ENCODE measurements at places on chromosomes 5 and 9.

DNA sequence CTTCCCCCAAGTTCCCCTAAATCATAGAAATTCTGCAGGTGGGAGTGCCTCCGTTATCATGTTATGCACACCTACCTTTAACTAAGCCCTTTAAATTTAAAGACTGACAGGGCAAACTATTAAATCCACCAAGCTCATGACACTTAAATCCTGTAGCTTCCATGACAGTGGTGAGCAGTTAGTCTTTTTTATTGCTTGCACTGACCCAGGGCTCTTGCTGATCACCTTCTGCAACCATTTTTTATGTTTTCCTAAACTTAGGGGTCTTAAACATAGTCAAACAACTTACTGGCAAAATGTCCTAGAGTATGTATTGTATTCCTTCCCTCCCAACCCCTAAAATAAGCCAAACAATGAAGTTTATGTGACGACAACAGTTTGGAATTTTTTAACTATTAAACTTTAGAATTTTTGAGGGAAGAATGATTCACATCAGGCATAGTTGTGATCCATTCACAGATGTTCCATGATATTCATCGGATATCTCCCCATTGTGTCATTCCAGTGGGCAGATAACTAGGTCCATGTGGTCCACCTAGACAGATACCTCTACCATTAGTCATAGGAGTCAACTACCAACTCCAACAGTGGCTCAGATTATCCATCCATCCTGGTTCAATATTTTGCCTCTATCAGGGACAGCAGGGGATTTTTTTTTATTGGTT lies 283.1 kb downstream of the ADAMTS6 start:
- DNase-seq = no peak

DNA sequence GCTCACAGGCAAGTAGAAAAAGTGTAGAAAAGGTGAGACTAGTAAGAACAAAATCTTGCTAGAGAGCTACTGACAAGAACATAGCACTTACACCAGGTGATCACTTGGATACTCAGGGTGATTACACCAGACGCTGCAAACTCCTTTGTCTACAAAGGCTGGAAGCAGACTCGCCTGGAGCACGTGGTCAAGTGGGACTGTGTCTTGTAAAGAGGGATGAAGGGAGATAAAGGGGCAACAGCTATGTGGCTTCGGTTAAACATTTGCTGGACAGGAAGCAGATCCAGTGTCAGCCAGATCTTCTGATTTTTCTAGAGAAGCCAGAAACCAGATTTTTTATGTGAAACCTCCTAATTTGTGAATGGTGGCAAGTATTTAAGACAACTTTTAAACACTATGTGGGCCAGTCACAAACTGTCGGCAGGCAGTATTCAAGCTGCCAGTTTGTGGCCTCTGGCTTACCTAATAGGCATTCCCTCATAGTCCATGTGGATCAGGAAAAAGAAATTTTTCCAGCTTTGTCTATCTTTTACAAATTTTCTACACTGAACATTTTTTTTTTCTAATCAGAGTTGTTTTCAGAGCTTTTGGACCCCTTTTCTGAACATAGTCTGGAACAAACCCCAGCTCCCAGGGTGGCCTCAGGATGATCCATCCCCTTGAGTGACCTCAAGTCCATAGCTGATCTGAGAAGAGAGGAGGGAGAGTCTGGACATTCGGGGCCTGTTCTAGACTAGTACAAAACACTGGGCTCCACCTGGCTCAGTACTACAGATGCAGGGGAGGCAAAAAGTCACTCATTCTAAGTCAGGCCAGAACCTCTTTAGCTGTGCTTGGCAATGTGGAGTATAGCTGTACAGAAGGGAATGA lies 262.9 kb downstream of the ARRDC3 start:
- no peak for DNase-seq

DNA sequence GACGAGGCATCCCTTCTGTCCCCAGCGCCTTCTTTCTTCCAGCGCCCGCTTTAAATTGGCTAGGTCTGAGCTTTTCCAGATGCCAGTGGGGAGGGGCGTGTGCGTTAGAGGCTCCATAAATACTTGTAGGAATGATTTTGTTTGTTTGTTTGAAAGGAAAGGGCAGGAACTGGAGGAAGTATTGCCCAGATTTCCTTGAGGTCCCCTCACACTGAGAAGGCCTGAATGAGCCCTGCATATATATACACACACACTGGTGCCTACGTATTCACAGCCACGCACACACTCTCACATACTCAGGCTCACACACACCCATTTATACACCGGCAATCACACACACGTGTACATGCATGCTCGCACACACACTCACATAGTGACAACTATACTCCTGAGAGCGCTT lies 1.0 kb upstream of the SLIT3 start:
- no peak for DNase-seq

DNA sequence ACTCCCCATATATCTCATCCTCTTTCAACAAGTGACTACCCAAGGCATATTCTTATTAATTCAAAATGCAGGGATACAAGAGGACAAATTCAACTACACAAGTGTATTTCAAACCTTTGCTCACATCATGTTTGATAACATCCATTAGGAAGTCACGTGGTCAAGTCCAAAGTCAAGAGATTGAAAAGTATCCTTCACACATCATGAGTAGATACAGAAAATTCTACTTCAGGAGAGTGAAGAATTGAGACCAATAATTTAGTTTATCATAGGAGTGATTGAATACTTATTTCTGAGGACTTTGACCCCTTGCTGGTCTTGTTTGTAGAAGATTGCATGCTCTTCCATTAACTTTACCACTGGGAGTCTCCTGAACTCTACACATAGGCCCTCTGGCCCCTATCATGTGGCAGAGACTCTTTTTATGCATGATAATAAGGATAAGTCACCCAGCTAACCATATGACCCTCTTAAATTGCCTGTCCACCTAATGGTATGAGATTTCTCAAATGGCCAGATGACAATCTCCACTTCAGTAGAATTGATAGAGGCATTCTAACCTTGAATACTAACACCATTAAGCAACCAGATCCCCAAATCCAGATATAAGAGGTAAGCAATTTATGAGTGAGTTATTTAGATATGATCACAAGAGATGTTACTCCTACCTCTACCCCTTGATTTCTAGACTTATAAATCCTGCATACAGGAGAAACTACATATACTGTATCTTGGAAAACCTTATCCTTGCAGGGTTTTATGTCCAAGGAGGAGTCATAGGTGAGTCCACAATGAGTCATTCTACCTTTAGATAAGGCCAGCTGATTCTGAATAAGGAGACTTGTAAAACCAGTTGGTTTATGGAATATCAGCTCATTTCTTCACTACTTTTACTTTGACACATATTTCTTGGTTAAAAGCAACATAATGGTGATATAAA lies 26.6 kb upstream of the SLC46A2 start:
- DNase-seq = no peak

GRCh38 chr5:173065155-173065554 lies 9.0 kb downstream of the CREBRF start:
- no peak for DNase-seq

- DNase-seq = no peak
Measured at GRCh38 chr9:133238851-133239532, 29.9 kb upstream of the OBP2B start.

- DNase-seq = no peak
Measured at GRCh38 chr9:19087106-19088000, 15.4 kb downstream of the HAUS6 start.

DNA sequence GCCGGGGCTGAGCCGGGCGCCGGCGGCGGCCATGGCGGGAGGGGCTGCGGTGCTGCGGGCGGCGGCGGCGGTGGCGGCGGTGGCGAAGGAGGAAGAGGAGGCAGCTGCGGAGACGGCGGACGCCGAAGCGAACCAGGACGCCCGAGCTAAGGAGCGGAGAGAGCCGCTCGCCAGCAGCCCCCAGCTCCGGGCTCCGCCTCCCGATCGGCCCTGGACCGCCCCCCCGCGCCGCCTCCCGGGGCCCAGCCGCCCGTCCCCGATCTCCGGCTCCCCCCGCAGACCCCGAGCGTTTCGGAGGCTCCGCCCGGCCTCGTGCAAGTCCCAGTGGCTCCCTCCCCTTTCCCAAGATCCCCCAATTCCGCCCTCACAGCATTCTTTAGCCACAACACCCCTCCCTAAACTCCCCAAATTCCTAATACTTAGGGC lies at the start of gene ASTN2:
Gene ASTN2, minus strand, starts transcription at position 152 of the 426 bp plus-strand sequence. Its CDS starts 119 bp downstream, at position 33.
- DNase-seq = peak; percentile 39

- no peak for DNase-seq
Measured at GRCh38 chr5:92435781-92436180, 1052.7 kb upstream of the ARRDC3 start.

- no peak for DNase-seq
Measured at GRCh38 chr9:137113385-137114159, 961 bp downstream of the DPP7 start.

DNA sequence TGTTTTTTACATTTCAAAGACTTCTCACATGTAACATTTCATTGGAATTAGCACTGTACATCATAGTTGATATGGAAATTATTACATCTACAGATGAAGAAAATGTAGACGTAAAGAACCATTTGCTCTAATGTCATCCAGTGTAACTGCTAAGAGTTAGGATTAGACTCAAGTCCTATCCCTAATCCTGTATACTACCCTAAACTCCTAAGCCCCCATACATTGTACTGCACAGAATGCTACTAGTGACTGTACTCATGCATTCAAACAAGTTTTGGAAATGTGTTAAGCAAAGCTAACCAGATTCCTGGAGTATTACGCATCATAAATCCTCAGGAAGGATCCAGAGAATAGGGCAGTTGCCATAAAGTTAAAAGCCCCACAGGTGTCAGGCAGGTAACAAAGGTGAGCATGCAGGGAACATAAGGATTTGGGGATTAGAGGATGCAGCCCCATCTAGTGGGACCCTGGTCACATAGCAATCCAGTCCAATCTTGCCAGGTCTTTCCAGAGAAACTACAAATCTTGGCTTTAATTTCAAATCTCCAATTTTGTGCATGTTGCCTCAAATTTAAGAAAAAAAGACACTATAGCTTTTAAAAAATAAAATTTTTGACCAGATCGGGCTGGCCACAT lies 32.0 kb downstream of the HAVCR1 start:
- DNase-seq = no peak

DNA sequence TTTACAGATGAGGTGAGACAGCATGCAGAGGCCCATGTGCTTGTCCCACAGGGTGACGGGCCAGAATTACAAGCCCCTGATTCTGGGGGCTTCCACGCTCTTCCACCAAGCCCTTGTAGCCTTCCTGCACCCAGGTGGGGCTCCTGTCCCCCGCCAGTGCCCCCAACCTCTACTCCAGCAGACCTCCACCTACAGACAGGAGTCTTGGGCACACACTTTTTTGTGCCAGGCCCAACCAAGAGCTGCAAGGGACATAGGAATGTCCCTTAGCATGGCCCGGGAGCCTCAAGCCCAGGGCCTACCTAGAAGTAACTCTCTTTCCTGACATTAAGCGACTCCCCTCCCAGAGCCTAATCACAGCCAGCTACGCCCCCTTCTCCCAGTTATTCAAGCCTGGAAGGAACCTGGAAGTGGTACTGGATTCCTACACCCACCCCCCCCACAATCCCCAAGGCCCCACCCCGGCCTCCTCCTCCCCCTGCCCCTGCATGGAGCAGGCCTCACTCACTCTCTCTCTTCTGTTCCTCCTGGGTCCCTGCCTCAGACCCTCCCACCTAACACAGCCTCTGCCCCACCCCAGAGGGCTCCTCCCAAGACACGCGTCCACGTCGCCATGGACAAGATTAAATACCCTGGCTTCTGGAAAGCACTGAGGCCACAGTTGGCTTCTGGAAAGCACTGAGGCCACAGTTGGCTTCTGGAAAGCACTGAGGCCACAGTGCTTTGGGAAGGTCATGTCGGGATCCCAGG lies 30.5 kb downstream of the ADAMTS2 start:
- no peak for DNase-seq

GRCh38 chr9:104817437-104817836 lies 53.5 kb downstream of the NIPSNAP3B start:
- DNase-seq = no peak

GRCh38 chr5:6759401-6759800 lies 46.2 kb downstream of the TENT4A start:
- no peak for DNase-seq

- no peak for DNase-seq
Measured at GRCh38 chr9:32635362-32635761, at the start of gene TAF1L. Gene TAF1L, minus strand, starts transcription at chr9:32635669. Its CDS starts 90 bp downstream, at chr9:32635579.

- no peak for DNase-seq
Measured at GRCh38 chr9:86634501-86634900, 280.3 kb upstream of the TUT7 start.

DNA sequence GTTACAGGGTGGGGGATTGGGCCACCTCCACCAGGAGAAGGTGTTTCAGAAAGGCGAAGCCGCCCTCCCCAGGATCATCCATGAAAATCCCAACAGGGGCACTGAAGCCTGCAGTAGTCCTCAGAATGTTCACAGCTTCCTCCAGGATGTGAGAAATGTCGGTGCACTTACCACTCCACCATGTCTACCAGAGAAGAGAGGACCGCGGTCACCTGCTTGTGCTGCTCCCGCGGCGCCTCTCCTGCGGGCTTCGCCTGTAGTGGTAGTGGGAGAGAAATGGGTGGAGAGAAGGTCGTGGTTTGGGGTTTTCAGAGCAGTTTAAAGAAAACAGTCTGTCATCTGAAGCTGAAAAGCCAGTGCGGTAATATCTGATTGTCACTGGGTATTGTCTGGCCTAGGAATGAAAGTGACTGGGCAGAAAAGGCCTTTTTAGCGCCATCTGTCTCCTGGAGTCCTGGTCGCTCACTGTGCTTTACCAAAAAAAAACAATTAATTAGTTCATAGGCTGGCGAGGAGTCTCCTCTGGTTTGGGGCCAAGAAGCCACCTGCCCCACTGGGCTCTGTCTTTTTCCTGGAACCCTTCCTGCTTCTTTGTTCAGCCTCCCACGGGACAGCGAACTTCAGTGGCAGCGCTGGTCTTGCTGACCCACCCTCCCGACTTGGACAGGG lies 23.0 kb upstream of the PPP1R26 start:
- no peak for DNase-seq

DNA sequence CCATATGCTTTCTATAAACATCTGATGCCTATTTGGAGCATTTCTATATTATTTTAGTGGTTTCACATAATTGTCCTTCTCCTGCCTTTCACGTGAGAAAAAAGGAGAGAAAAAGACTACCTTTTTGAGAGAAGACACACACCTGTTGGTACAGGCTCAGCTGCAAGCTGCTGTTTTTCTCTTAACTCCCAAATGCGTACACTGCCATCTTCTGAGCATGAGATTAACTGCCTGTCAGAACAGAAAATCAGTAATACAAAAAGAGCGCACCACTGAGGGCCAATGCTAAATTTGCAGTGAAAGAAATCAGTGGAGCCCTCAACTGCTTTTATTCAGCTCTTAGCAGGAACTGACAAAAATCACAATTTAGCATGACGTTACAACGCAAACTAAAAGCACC lies 54.9 kb downstream of the WDR41 start:
- DNase-seq = no peak

GRCh38 chr9:96391021-96391765 lies 7.7 kb upstream of the SLC35D2 start:
- DNase-seq = no peak

DNA sequence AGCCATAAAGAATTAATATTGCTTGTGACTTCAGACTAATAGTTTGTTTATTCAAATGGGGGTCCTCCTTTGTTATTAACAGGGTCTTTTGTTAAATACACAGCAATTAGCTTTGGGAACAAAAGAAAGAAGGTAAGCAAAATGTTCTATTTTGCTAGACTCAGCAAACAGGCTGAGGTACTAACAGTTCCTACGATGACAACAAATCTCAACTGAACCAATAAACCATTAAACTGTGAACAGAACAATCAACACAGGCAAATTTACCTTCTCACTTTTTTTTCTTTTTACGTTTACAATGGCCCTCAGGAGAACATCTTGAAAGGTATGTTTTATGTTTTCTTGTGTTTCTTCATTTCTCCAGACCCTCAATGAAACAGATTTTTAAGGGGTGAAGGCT lies 207.2 kb downstream of the NFIB start:
- DNase-seq = no peak

- DNase-seq = no peak
Measured at GRCh38 chr5:15620501-15620900, 120.5 kb downstream of the FBXL7 start.
